Activated naive CD8-positive, alpha-beta T cell treated with anti-CD3 and anti-CD28 coated beads for 36 hours (primary cell): ENCODE measurements at places on chromosomes 3 and 15.

DNA sequence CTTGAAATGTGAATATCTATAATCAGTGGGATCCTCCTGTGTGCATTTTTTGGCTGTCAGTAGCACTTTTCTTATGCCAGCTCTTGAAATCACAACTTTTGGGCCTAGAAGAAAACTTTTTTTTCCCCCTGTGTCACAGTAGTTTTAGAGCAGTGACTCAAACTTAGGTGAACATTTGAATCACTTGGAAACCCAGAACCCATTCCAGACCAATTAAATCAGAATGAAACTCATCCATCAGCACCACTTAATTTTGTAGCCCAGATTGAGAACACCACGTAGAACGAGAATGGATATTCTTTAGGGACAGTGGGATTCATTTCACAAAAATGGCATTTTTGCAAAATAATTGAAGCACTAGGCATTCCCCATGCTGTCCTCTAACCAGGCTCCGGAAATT is 224.8 kb upstream of the NANOGP8 start:
- no peak for DNase-seq

- no peak for DNase-seq
Observed at GRCh38 chr3:32009101-32009500, 27.6 kb downstream of the ZNF860 start.

DNA sequence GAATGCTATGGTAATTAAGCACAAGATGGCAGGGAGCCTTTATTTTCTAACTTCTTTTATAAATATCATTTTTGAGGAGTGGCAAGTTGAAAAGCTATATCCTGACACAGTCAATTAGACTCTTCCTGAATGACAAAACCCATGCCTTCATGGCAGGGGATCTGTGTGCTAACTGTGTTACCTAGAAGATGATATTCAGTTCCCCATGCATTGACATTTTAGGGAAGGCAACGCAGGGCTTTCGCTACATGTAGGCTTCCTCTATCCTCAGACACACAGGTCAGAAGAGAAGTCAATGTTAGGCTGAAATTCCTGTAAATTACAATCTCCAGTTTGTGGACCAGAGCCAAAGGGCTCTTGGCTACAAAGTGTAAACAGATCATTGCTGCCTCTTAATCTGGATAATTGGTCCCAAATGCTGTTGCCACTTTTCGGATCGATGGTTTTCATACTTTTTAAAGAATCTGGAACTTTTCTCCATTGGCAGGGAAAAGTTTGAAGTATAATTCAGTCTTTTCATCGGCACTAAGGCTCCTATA is 22.6 kb upstream of the NR2F2 start:
- no peak for DNase-seq

DNA sequence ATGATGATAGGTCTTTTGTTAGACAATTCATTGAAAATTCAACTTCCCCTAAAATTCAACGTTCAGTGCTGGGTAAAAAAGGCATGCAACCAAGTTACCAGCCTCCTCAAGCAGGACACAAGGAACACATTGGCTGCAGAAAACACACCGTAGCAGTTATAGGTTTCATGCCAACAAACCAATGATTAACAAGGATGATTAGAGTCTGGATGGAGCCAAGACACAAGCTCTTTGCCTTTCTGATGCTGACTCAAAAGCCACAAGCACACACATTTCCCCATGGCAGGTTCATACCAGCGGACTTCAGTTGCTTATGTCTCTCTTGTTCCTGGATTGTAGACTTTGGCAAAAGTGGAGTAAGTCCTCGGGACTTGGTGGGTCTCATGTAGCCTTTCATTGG is 105.8 kb downstream of the DHX30 start:
- DNase-seq = no peak
